Fibroblast of villous mesenchyme (primary cell): ENCODE measurements at places on chromosomes 1 and 21. TPM values are rescaled to one million over a fixed set of nuclear protein-coding genes. Genes with fewer than 3 reads are reported as not detected.

RAB25 gene
- not detected in 2 replicates for total RNA-seq

TRIM58 gene
- total RNA-seq, result 0.97 and 3.5 TPM in 2 replicates

DNA sequence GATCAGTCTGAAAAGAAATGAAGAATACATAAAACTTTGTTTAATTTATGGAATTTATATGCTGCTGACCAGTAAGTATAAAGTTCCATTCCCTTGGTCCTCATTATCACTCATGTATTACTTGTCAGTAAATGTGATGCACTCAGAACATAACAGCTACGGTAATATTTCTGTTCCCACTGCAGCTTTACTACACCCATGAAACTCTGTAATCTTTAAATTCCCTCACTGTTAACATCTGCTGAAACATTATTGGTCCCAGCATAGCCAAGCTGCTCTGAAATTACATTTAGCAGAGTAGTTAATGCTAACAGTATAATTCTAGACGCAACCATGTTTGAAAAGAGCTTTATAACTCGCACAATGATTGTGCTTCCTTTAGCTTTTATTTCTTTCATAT is 238.4 kb downstream of the GPATCH2 start:
- DNase-seq, result no peak

- peak; percentile 89 for DNase-seq
These were observed 17.2 kb downstream of the KCNJ15 start for GRCh38 chr21:38273745-38274542.

- peak; percentile 49 for DNase-seq
These were observed 365.6 kb upstream of the ADGRL2 start for GRCh38 chr1:81435175-81435574.

DNA sequence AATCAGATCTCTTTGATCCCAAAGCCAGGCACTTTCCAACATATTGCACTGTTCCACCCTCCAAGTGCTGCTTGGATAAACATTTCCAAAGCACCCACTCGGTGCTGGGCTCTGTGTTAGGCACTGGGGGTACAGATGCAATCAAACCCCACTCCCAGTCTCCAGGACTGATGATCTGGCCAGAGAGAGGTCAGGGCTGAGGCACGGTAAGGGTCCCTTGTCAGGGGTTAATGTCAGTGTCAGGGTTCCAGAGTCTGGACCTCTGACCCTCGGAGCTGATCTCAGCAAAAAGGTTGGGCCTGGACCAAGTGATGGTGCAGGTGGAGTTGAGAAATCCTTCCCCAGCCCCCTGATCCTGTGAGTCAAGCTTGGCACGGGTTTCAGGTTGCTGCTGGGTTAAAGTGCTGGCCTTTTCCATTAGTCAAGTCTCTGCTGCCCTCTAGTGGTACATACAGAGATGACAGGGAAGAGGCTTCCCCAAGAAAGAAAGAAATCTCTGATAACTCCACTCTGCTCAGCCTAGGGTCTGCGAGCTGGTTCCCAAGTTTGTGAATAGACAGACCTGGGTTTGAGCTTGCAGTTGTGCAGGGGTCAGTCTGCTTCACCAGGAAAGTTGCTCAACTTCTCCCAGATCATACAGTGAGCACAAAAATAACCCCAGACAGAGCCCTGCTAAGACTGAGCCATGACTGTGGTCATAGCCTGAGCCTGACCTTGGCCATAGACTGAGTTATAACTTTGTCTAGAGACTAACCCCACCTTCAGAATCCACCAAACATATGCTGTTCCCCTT is 74.6 kb downstream of the DMRTA2 start:
- peak; percentile 73 for DNase-seq

DNA sequence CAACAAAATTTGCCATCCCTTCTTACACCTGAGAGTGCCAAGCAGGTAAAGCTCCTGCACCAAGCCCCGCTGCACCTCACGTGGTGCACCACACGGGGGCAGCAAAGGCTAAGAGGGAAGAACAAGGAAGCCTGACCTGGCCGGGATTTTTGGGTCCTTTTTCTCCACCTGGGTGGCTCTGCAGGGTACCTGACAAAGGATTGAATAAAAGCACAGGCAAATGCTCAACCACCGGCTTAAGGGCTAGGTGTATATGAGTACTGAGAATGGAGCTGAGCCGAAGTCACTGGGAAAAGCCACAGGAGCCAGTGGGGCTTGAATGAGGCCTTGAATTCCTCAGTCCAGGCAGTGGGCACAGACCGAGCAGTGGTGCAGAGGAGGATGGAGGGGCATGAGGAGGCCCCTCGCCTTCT is 36.4 kb downstream of the ZNF697 start:
- peak; percentile 38 for DNase-seq

DNA sequence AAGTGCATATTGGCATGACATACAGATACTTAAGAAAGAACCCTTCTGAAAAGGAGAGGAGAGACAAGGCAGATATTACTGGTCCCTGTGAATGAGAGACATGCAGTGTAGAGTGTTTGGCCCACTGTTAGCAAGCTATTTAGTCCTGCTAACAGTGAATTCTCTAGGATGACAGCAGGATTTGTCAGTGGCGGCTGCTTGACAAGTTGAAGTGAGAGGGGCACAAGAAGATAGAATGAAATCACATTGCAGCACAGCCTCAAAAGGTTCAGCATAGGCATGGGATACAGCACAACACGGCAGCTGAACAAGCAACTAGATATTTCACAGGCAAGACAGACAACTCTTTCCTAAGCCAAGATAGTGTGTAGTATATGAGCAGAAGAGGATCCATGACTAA is 407.9 kb downstream of the PLA2G4A start:
- DNase-seq, result no peak
